ENCODE measurements at places on chromosomes 4 and X.

DNA sequence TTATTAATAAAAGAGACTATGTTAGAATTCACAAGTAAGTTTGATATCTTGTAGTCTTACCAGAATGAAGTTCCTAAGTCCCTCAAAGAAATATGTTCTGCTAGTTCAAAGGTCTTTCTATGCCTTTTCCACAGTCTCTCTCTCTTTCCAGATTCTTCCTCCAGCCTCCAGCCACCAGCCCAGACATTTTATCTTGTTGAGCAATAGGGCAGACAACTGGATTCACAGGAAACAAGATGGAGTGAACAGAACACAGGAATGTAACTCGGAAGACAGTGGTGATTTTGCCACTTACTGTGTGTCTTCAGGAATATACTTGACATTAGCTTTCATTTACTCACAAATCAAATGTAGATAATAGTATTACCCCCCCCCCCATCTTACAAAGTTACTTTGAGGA lies 17.1 kb upstream of the CPEB2 start:
- DNase-seq = no peak

- DNase-seq = peak; percentile 34
These were observed 2.5 kb upstream of the USP27X start for GRCh38 chrX:49876750-49877149.

- no peak for DNase-seq
These were observed 169.9 kb upstream of the HS3ST1 start for GRCh38 chr4:11598591-11598990.

DNA sequence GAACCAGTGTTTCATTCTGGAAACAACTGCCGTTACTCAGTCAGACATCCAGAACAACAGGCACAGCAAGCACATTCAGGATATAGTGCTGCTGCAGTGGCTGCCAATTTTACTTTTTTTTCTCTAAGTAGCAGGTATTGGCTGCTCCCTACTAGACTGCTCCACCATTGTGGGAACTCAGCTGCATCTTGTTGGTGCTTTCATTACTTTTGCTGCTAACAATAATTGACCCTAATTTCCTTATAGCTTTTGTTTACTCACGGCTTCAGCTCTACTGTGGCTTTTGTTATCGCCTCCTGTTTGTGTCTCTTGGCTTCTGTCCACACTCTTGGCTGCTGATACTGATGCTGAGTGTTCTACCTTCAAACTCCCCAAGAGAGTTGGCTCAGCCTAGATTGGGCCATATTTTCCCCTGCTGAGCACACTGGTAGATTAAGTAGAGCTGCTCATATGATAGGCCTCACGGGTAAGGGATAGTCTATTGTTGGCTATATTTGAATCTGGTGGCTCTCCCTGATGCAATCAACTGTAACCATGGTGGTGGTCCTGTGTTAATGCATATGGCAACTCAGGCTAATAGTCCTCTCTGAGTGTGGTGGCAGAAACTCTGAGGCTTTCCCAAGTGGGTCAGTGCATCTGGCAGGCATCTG lies 44.5 kb upstream of the IL2 start:
- DNase-seq = no peak

GRCh38 chr4:19438233-19438632 lies 813.5 kb upstream of the SLIT2 start:
- no peak for DNase-seq

DNA sequence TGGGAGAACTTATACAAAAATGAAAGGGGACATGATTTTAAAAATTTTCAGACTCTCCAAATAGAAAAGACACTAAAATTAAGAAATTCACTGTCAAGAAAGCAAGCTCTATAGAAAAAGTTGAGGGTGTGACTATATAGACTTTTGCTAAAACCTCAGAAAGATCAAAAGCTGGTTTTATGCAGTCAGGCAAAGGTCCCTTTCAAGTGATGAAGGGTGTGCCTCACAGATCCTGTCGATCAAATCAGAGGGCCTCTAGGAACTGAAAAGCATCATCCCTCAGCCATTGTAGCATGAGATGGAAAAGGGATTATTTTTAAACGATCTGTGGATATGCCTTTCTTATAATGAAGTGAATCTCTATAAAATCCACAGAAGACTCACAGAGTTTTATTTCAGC lies 116.5 kb downstream of the FAM13A start:
- no peak for DNase-seq

DNA sequence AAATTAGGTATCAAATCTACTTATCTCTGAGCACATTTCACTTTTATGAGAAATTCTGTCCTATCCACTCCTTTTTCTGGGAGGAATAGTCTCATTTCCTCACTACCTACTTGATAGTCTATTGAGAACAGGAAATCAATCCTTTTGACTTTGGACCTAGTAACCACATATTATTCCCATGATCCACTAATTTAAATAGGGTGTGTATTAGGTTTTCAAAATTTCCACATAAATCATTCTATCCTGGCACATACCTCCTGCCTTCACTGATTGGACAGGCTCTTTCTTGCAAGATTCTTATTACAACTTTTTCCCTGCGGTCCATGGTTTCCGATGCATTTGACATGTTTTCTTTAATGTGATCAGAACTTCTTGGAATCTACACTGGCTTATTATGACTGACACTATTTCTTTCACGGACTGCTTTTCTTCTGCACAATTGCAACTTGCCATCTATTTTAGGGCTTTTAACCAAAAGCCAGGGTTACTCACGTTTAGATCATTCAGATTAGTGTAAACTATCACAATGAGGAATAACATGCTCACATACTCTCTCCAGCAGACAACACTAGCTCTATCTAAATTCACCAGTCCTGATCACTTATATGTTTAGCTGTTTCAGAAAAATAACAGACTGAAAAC lies 419.9 kb upstream of the SLIT2 start:
- no peak for DNase-seq

DNA sequence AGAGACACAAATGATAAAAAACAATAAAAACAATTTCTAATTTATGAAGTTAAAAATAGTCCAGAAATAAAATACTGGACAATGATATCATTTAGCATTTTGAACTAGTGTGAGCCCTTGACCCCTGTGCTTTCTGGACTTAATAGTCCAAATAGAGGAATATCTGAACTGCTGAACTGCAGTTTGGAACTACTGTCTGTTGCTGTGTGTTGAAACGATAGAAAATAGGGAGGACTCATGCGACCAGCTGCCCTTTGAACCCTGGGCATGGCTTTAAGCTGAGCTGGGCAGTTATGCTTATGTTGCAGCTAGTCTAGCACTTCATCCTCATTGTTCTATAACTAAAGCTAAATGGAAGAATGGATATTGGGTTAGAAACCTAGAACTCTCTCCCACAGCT lies 99.5 kb downstream of the FMR1NB start:
- no peak for DNase-seq

- DNase-seq = no peak
These were observed 41.5 kb upstream of the FAT1 start for GRCh38 chr4:186765138-186765537.

- DNase-seq = no peak
These were observed 53.6 kb downstream of the LAS1L start for GRCh38 chrX:65480960-65481359.

GRCh38 chr4:152684007-152684406 lies 4.2 kb upstream of the TMEM154 start:
- no peak for DNase-seq

- DNase-seq = no peak
These were observed 256.8 kb downstream of the FSTL5 start for GRCh38 chr4:161906836-161907589.

DNA sequence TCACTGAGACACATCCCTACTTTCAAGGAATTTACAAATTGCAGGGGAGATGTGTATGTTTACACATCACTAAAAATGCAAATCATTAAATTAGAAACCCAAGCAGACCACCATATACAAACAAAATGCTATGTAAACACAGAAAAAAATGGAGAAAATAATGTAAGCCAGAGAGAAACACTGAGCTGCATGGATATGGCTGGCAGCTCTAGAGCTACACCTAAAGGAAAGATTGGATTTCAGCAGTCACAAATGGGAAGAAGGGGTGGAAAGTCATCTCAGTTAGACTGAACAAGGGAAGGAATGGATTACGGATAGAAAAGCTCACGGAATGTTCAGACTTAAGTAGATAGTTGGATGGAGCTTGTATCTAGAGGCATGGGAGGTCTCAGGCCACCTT lies 186.3 kb downstream of the MOSPD2 start:
- DNase-seq = no peak

DNA sequence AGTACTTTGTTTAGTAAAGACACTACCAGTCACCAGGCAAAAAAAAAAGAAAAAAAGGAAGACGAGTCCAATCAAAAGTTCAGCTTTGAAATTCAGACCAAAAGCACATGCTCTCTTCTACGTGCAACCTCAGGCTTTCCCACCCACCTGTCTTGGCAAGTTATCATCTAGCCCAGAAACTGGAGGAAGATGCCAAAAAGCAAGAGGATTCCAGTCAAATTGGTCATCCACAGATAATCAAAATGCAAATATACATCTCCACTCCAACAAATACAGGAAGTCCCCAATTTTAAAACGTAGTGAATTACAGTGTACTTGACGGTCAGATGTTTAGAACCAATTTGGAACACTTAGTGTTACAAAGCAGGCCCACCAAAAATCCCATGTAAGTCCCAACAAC lies 96.5 kb downstream of the PALLD start:
- no peak for DNase-seq

GRCh38 chr4:60579335-60579734 lies 620.8 kb upstream of the ADGRL3 start:
- DNase-seq = no peak

DNA sequence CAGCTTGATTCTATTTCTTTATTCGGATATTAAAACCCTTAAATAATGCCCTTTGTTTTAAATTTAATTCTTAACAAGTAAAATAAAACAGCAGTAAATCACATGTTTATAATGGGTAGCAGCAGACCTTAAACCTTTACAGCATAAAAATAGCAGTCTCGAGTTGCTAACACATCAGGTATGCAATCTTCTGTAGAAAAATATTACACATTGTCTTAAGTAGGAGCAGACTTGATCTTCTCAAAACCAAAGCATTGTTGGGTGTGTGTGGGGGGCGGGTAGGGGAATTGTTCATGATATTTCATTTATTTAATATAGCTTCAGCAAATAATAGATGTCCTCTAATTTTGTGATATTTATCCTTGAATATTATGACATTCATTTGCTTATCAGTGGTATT lies 331.4 kb downstream of the PCDH7 start:
- DNase-seq = no peak

GRCh38 chr4:108560616-108561015 lies 59.8 kb upstream of the RPL34 start:
- DNase-seq = no peak

- DNase-seq = no peak
These were observed 2.4 kb upstream of the SLIT2 start for GRCh38 chr4:20249333-20249732.

- no peak for DNase-seq
These were observed 44.9 kb upstream of the FAM47C start for GRCh38 chrX:36963069-36963808.

DNA sequence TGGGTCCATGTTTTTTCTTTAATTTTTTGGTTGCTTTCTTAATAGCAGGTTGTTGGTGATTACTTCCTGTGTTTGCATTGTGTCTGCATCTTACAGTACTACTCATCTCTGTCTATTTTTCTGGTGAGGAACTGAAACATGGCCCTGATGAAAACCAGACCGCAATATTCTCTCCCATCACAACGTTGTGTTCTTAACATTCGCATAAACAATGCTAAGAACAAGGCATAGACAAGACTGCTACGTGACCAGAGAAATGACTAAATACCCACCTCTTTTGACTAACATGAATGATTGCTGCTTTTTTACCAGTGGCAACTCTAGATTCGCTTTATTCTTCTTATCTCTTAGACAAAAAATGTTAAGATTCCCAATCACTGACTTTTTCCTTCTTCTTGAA lies 179.1 kb downstream of the GC start:
- DNase-seq = no peak

- no peak for DNase-seq
These were observed 10.3 kb downstream of the HADH start for GRCh38 chr4:107999932-108000539.

DNA sequence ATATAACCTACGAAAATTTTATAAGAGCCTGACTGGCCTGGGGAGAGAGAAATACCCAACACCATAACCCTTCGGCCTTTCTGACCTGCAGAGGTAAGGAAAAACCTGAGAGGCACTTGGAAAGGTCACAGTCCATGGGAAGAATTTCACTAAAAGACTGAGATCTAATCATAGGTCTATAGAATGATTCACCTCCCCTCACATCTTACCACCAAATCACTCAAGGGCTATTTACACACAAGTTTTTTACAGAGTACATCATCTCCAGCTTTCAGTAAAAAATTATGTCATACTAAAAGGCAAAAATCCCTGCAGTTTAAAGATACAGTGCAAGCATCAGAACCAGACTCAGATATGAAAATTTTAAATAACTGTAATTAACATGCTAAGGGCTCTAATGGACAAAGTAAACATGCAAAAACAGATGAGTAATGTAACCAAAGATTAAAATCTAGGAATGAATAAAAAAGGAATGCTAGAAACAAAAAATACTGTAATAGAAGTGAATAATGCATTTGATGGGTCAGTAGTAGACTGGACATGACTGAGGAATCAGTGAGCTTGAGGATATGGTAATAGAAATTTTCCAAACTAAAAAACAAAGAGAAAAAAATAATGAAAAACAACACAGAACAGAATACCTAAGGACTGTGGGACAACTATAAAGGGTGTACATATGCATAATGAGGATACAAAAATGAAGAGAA lies 32.1 kb upstream of the SLC16A2 start:
- DNase-seq = no peak
